Gastrocnemius medialis (tissue), 4 donors: ENCODE measurements at places on chromosomes 3 and 15. TPM values are rescaled to one million over a fixed set of nuclear protein-coding genes. Genes with fewer than 3 reads are reported as not detected.

DNA sequence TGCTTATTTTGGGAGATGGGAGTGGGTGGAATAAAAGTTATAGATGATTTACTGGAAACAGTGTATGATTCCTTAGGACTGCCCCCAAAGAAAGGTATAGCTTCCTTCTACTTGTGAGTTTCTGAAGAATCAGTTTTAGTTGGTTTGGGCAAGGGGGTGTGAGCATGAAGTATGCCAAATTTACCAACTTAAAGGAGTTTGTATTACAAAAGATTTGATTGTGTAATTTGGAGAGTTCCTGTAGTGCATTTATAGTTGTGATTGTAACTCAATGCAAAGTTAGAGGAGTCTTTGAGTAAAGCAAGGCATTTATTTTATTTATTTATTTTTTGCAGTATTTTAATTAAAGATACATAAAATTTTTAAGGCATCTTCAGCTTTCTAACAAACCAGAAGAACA is 42.8 kb downstream of the TSC22D2 start:
- no peak overlapping the region for H3K27ac ChIP-seq
- no peaks in the 10 kb centered on the region for H3K27me3 ChIP-seq
- H3K4me1 ChIP-seq, result peaks cover 30% of the 10 kb centered on the region
- H3K4me3 ChIP-seq, result no peak overlapping the region

DNA sequence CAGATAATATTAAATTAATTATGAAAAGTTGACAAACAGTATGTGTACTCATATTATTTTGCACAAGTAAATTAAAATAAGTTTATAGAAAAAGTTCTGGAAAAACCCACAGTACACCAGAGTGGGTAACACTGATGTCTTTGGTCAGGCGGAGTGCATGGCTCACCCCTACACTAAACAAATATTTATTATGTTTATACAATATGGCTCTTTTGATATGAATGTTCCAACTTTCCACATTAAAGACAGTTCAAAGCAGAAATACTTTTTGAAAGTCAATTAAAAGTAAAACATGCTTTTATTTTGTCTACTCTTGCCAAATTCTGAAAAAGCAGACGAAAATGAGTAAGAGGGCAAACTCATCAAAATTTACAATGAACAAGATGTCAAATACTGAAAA is 56.2 kb upstream of the DCBLD2 start:
- H3K36me3 ChIP-seq, result no peaks in the 10 kb centered on the region
- no peak overlapping the region for H3K4me3 ChIP-seq
- DNase-seq, result no peak

GRCh38 chr3:190446573-190447279 is 3.0 kb downstream of the TMEM207 start:
- H3K4me1 ChIP-seq, result no peaks in the 10 kb centered on the region
- no peaks in the 10 kb centered on the region for H3K27me3 ChIP-seq
- no peak for DNase-seq
- H3K27ac ChIP-seq, result no peak overlapping the region
- no peak overlapping the region for H3K4me3 ChIP-seq

DNA sequence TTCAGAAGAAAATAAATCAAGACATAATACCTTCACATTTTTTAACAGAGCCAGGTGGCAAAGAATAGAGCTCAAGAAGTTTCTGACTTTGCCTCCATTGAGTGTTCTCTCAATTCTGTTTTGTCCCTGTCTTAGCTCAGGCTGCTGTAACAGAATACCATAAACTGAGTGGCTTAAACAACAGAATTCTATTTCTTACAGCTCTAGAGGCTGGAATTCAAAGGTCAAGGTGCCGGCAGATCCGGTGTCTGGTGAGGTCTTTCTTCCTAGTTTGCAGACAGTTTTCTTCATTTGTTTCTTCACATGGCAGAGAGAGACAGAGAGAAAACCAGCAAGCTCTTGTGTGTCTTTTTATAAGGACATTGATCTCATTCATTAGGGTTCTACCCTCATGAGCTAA is 25.6 kb downstream of the IQCH start:
- H3K4me1 ChIP-seq, result no peaks in the 10 kb centered on the region
- no peaks in the 10 kb centered on the region for H3K27me3 ChIP-seq
- no peak for DNase-seq
- no peak overlapping the region for H3K27ac ChIP-seq

The FBXO22 gene
- 13.2 TPM for total RNA-seq

The CYP11A1 gene
- total RNA-seq, result 0.72 TPM
